ENCODE measurements at places on chromosomes 12 and 14.

DNA sequence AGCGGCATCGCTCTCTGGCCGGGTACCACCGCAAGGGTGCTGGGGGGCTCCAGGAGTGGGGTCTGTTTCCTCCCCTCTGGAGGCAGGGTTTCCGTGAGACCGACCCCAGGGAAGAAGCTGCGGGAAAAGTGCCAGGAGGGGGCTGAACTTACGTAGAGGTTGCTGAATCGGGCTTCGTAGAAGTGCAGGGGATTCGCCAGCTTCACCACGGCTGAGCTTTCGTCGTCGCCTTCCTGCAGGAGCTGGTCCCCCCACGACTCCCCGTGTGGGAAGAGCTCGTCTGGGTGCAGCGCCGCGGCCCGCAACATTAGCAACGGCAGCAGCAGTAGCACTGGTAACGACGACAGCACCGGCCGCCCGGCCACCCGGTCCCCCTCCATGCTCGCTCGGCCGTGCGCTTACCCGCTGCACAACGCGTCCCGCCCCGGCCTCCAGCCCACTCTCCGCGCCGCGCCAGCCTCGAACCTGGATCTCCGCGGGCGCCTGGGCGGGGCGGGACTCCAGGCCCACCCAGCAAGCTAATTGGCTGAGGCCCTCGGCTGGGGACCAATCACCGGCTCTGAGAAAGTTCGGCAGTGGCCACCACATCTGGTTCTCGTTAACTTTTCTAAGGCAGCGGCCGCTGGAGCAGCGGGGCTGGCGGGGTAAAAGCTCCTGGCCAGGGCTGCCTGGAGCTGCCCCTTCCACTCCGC, at the start of gene NID2:
NID2 (minus strand) TSS at position 445 of the 692 bp plus-strand sequence; CDS start at position 380, 65 bp downstream.
- peak; percentile 42 for DNase-seq

DNA sequence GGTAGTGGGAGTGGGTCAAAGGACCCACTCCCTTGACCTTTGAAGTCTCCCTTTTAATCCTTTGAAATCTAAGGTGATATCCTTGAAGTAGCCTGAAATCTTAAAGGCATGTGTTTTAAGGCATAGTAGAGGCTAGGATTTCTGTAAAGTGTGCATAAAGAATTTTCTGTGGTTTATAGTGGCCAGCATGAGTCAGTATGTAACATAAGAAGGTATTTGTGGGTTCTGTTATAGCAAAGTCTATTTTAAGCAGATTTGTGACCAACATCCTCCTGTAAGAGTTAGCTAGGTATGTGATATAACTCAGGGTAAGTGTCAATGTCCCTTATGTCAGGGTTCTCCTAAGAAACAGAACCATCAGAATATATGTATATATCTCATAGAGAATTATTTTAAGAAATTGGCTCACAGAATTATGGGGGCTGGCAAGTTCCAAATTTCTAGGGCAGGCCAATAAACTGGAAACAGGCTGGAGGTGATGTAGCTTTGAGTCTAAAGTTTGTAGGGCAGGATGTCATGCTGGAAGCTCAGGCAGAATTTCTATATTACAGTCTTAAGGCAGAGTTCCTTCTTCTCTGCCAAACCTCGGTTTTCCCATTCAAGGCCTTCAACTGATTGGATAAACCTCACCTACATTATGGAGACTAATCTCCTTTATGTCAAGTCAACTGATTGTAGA, 18.7 kb upstream of the EPYC start:
- DNase-seq = no peak

DNA sequence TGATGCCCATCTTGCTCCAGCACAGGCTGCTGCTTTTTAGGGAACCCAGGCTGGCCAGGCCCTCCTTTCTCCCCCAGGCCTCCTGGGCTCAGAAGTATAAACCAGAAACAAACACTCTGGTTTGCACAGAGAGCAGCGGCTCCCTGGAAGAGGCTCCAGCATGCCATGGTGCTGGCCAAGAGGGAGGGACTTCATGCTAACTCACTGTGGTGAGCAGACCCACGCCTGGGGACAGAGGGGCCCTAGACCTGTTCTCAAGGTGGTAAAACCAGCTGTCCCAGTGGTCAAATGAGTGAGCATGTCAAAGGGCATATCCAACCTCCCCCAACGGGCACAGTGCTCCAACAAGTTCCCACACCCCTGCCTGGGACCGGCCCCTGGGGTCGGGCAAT, 15.5 kb downstream of the BCL11B start:
- no peak for DNase-seq

DNA sequence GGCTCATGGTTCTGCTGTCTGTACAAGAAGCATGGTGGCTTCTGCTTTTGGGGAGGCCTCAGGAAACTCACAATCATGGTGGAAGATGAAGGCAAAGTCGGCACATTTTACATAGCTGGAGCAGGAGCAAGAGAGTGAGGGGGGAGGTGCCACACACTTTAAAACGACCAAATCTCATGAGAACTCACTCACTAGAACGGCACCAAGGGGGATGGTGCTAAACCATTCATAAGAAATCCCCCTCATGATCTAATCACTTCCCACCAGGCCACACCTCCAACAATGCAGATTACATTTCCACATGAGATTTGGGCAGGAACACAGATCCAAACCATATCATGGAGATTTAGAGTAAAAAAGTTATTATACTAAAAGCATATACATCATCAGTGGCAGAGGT, 13.6 kb upstream of the LEMD3 start:
- no peak for DNase-seq

GRCh38 chr12:53659011-53659551, 16.8 kb downstream of the ATP5MC2 start:
- no peak for DNase-seq

GRCh38 chr14:71803539-71804260, 128.5 kb upstream of the RGS6 start:
- no peak for DNase-seq

- no peak for DNase-seq
Measured at GRCh38 chr12:39378341-39378740, 64.6 kb downstream of the KIF21A start.

DNA sequence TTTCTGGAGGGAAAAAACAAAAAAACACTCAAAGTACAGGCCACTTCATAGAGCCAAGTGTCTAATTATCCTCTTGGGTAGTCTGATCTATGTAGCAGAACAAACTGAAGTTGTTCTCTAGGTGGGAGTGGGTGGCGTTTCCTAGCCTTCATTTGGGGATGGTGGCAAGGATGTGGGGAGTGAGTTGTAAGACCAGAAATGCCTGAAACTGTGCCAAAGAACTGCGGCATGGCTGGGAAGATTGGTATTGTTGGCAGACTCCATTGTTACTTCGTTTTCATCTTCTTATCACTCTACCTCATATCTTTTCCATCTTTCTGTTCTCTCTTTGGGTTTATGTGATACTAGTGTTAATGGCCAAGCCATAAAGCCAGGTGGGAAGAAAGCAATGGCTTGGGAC, 177.3 kb upstream of the DDHD1 start:
- no peak for DNase-seq

GRCh38 chr12:32261638-32262037, 137.7 kb upstream of the FGD4 start:
- DNase-seq = no peak

DNA sequence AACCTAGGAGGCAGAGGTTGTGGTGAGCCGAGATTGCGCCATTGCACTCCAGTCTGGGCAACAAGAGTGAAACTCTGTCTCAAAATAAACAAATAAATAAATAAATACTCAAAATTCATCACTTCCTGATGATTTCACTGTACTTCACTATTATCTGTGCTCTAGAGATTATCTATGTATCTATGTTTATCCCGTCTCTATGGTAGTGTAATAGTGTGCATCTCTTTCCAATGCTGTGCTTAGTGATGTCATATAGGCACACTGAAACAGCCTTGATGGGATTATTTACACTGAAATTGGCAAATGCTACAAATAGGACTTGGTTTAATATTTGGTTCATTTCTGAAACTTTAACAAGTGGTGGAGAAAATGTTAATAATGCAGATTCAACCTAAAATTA, 6.5 kb downstream of the CAPS2 start:
- no peak for DNase-seq

- no peak for DNase-seq
Measured at GRCh38 chr14:23800811-23801210, 152.8 kb upstream of the DHRS4 start.

GRCh38 chr14:93898081-93898611, 29.0 kb upstream of the FAM181A start:
- no peak for DNase-seq

- no peak for DNase-seq
Measured at GRCh38 chr12:3138941-3139511, 61.8 kb downstream of the TSPAN9 start.

DNA sequence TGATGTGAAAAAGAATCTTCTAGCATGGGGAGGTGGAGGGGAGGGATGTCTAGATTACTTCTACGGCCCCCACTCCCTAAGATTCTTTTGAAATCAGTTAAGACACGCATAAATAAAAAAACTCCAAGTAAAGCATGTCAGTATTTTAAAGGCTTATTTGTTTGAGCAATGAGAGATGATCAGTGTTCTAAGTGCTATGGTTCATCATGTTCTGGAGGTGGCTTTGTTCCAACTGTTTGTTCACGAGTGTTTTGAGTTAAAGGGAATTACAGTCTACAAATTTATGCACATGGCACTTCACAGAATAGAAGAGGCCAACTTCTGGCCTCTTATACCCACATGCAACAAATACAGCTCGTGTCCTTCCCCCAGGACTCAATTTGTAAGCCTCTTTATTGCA, 394.9 kb downstream of the RAD51B start:
- DNase-seq = no peak

GRCh38 chr12:79911889-79912656, 22.8 kb downstream of the PPP1R12A start:
- DNase-seq = no peak

GRCh38 chr12:101097829-101098580, 112.0 kb downstream of the SLC5A8 start:
- DNase-seq = no peak

- no peak for DNase-seq
Measured at GRCh38 chr12:111840807-111841206, 1.2 kb upstream of the MAPKAPK5 start.

DNA sequence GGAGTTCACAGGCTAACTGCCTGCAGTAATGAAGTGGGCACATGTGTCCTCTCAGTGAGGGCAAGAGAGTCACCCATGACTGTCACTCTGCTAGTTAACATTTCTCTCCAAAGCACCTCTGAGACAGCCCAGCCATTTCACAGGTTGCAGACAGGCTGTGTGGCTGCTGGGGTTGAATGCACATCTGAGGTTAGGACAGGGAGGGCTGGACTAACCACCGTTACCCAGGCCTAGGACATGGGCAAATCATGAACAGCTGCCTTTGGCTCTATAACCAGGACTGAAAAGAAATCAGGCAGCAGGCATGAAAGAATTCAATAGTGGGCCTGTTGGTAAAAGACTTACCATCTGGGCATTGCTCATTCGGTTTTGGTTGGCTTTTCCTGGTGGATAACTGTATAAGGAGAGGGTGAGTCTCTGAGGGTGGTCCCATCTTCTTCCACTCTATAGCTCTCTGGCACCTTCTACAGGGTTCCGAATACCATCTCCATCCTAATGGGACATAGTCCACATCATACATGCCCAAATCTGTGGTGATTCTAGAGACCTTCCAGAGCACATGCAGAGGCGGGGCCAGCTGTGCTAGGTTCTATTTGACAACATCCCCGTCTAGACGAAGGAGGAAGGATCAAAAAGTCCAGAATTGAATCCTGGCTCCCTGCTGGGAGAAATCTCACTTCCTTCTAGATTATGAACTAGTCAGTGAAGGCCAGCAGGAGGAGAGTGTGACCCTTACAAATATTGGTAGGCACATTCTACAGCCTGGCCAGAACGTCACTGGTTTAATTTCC, 10.8 kb downstream of the CRACR2A start:
- no peak for DNase-seq

GRCh38 chr12:15842108-15842507, 40.1 kb upstream of the STRAP start:
- no peak for DNase-seq

- no peak for DNase-seq
Measured at GRCh38 chr14:77024171-77024691, 4.3 kb downstream of the IRF2BPL start.

DNA sequence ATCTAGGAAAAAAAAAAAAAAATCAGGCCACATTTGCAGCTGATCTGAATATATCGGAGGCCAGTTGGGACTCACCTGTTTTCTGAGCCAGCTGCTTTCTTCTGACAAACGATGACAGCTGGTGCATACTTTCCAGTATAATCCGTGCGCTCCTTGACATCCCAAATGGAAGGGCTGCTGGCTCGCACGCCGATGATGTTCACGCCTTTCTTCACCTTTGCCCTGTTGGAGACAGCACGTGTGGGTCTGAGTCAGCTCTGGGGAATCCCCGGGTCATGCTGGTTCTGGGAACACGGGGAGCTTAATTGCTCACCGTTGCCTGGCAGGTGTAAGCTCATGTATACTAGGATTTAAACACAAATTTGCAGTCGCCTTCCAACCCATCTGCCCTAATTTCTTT, 372.8 kb downstream of the TMEM132D start:
- DNase-seq = no peak

- no peak for DNase-seq
Measured at GRCh38 chr12:112496496-112496895, 77.7 kb downstream of the PTPN11 start.

GRCh38 chr14:54169254-54169924, 212.8 kb upstream of the BMP4 start:
- DNase-seq = no peak

DNA sequence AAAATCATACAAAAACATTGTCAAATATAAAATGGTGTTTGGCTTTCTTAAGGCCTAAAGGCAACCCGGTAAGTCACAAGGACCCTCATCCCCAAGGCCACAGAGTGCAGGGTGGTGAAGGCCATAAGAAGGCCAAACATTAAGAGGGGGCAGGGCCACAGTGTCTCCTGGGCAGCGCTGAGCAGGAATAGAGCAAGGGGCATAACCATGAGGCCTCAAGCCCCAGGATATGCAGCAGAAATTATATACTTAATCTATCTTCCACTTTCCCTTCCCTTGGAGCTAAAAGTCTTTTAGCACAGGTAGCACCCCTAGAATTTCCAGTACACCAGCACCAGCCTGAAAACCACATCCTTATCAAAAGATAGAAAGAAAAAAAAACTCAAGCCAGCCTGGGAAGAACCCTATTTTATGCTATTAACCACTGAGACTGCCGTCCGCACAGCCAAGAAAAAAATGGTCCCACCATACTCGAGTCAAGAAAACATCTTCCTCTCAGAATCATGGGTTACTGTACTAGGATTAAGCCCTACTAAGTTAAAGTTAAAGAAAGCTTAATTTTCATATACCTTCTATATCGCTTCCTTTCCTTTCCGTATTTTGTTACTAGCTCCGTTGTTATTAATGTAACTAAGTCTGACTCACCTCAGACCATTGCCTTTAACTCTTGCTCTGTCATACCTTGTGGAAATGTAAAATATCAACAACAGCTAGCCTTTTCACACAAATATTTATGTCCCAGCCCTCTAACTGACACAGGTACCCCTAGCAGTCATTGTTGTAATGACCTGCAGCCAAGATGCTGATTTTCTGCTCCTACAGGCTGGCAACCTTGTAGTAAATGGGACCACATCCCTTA, 20.1 kb downstream of the KLRK1 start:
- DNase-seq = no peak

GRCh38 chr14:100132903-100133510, 26.4 kb downstream of the DEGS2 start:
- DNase-seq = no peak

DNA sequence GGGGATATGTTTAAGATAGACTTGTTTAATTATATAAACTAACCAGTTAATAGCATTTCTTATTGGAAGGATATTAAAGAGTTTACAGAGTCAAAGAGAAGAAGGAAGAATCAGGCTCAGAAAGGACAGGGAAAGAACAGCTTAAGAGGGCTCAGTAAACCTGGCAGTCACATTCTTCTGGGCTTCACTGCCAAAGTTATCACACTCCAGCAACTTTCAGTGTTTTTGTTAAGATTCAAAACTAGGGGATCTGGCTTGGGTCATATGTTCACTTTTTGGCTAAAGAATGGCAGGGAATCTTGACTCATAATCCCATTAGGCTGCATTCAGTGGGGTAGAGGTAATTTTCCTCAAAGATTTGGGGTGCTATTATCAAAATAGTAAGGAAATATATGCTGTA, 312.3 kb downstream of the RAD51B start:
- no peak for DNase-seq
